Endothelial cell (in vitro differentiated cells): ENCODE measurements at places on chromosomes 1 and 21.

DNA sequence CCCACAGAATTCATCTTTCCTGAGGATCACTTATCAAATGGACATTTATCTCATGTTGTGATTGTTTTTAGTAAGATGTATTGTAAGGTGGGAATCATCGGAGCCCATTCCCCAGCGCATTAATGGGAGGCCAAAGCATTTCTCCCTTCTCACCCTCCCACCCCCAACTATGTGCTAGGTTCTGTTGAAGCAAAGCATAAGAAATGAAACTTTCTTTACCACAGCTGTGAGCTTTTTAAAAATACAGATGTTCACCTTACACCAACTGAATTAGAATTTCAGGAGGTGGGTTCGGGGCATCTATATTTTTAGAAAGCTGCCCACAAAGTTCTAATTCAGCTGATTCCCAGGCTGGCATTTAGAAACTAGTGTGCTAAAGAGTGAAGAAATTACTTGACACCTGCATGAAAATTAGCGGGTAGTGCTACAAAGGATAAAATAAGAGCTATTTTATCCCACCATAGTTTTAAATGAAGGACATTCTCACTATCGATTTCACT, 26.3 kb downstream of the UAP1 start:
- DNase-seq, result no peak

DNA sequence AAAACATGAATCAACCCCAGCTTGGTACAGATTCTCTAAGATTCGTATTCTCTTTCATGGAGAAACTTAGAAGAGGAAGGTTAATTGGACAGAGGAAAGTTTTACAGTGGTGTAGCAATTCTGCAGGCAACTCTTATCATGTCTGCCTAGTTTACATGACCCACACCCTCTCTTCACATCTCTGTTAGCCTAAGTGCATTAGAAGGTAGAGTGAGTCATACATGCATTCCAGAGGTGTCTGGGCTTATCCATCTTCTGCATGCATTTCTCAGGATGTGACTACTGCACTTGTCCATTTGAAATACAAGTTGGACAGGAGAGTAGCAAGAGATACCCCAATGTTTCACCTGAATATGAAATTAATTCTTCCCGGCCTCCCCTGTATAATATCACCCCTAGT, 578.4 kb upstream of the NCAM2 start:
- no peak for DNase-seq

DNA sequence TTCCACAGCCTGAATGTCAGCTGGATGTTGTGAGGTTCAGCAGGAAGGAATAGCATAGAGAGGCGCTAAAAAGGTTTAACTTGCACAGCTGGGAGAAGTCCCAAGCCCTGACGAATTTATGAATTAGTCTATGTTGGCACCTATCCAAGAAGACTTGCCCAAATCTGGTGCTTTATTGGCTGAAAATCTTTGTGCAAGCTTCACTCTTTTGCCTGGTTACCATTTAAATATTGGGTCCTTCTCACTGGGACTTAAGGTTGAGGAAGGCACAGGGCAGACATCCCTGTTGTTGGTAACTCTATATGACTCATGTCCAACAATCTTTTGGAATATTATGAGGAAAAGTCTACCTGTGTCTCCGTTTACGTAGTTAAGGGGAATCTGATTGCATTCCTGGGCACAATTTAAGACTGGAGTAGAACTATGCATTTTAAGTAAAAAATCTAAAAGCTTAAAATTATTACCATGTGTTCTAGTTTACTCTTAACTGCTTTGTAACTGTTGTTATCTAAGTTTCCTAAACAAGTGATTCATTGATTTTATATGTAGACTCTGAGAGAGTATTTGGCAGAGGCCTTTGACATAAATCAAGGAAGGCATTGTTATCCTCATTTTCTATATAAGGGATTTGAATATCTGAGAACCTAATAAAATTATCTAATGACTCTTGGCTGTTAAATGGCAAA, 181.7 kb upstream of the DPYD start:
- DNase-seq, result no peak

- DNase-seq, result no peak
Observed at GRCh38 chr1:159938211-159938852, 7.1 kb downstream of the IGSF9 start.
